ENCODE measurements at places on chromosomes 11 and 22.

GRCh38 chr11:3086114-3086513 is 28.9 kb upstream of the CARS1 start:
- DNase-seq, result no peak

- DNase-seq, result no peak
Observed at GRCh38 chr22:39122772-39123470, 25.9 kb downstream of the APOBEC3H start.

DNA sequence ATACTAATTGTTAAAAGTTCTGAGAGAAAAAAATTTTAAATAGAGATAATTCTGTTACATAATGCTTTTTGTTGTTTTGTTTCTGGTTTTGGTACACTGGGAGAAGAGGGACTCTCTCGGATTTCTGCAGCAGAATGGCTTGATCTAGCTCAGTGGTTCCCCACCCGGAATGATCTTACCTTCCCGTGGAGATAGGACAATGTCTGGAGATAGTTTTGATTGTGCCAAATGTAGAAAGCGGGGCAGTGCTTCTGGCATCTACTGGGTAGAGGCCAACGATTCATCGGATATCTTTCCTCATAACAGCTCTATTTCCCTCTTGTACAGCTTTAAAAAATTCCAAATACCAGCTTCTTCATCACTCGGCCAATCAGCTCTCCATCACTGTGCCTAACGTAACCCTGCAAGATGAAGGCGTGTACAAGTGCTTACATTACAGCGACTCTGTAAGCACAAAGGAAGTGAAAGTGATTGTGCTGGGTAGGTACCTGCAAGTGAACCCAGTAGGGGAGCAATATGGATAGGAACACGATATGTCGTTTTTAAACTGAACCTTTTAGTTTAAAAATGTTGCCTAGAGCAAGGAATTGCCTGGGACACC is 13.2 kb downstream of the CRTAM start:
- no peak for DNase-seq

DNA sequence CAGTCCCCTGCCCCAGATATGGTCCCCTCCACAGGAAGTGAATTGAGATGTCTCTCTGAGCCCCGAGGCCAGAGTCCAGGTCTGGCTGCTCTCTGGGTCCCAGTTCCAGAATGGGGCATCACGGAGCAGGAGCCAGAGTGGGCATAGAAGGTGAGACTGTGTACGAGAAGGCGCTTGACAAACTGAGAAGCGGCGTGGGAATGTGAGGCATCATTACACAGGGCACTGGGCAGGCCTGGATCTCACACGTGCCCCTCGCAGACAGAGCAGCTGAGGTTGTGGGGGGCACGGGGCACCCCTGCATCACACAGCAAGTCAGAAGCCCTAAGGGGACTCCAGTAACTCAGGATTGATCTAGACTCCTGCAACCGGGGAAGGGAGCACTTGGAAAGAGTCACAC is 9.2 kb downstream of the STARD10 start:
- DNase-seq, result no peak

DNA sequence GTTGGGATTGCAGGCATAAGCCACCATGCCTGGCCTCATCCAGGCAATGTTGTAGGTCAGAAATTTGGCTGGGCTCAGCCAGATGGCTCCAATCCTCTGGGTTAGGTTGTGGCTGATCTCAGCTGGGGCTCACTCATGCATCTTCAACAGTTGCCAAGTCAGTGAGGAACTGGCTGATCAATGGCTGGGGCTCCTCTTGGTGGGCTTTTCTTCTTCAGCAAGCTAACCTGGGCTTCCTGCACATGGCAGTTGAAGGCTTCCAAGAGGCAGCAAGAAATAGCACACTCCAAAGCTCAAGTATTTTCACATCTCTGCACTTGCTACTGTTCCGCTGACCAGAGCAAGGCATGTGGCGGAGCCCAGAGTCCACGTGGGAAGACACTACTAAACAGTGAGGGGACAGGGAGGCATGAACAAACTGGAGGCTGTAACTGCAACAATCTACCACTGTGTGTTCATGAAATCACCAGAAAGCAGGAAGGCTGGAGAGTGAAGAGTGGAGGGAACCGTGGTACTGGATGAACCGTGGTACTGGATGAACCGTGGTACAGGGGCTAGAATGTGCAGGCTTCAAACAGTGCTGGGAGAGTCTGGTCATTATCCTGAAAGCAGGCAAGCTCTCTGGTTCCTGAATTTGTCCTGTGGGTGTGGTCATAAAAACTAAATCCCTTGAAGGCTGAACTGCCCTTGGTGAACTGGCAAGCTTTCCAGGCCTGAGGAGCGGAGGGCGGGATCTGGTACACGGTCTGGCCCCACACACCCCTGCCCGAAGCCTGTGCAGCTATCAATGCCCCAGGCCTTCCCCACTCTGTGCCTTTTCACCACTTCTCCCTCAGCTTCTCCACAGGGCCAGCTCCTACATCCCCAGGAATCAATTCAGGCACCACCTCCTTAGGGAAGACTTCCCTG is 20.2 kb downstream of the CHST1 start:
- DNase-seq, result no peak

DNA sequence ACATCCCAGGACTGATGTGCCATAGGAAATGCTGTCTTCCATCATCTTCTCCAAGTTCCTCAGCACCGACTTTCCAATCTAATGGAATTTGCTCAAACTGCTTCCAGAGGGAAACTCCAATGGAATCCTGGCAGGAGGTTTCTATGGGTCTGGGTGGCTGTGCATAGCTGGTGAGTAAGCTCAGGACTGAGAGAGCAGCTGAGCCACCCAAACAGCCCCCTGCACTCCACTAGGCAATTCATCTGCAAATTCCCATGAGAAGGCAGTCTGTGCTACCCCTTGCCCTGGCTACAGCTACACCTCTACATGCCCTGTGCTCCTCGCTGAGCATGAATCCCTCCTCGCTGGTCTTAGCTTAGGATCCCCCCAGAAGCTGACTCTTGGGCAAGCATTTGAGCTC is 127.9 kb upstream of the CSNK2A3 start:
- no peak for DNase-seq

- no peak for DNase-seq
Observed at GRCh38 chr11:89456681-89457080, 34.5 kb downstream of the NOX4 start.

GRCh38 chr11:26702406-26702805 is 19.5 kb downstream of the SLC5A12 start:
- DNase-seq, result no peak

GRCh38 chr11:61195719-61196118 is 7.6 kb upstream of the PGA3 start:
- no peak for DNase-seq

- DNase-seq, result no peak
Observed at GRCh38 chr11:116691771-116692177, 81.0 kb downstream of the BUD13 start.

- no peak for DNase-seq
Observed at GRCh38 chr11:36077368-36077767, 133.5 kb downstream of the LDLRAD3 start.

DNA sequence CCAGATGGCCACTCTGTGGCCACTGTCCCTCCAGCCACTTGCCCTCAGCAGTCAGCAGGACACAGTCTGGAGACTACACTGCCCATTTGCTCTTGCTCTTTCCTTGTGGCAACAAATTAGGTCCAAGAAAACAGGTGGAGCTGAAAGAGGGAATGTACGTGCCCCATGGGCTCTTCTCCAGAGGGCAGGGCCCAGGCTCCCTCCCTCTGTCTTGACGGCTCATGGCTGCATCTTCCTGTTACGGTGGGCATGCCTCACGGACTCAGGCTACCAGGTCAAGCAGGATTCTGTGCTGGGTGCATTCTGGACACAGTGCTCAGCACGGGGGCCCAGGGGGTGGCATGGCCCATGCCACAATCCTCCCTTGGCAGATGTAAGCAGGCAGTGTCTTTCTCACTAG is 71.3 kb downstream of the MED15 start:
- no peak for DNase-seq
